HS-5 (cell line): ENCODE measurements at places on chromosomes 4 and X.

GRCh38 chr4:15003891-15004738 lies 1.8 kb downstream of the CPEB2 start:
- no peak for DNase-seq

- DNase-seq = no peak
Observed at GRCh38 chr4:3436048-3436797, 5.5 kb upstream of the HGFAC start.

GRCh38 chrX:65407157-65407626 lies 127.4 kb downstream of the LAS1L start:
- no peak for DNase-seq

GRCh38 chrX:19630776-19631707 lies 115.7 kb upstream of the MAP3K15 start:
- no peak for DNase-seq

GRCh38 chr4:25088093-25088952 lies 57.6 kb upstream of the LGI2 start:
- no peak for DNase-seq

- no peak for DNase-seq
Observed at GRCh38 chr4:77820649-77821561, 1.7 kb upstream of the CNOT6L start.

DNA sequence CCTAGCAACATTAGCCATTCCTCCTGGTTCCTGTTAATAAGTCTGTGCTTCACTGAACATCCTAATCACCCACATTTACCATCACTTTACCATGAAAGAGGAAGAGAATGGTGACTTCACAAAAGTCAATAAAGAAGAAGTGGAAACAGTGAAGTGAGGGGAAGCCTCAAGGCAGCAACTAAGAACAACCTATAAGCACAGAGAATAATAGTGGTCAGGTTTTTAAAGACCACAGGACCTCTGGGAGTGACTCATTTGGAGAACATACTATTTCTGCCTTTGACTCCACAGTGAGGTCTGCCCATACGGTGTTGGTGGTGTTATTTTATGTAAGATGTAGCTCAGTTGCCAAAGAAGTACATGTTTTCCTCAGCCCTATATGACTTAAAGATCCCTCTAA lies 86.0 kb upstream of the TET2 start:
- DNase-seq = no peak

DNA sequence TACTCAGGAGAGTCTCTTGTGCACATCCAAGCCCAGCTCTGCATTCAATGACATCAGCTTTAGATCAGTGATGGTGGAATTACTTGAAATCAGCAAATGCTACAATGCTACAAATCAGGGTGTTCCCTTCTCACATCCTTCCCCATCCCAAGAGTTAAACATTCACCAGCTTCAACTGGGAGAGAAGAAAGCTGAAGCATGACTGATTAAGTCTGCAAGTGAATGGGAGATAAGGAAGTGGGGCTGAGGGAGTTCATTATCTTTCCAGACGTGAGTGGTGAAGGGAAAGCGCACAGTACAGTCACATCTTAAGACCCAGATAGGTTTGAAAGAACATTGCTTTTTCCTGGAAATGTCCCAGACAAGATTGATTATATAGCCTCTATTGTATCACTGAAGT lies 26.2 kb upstream of the MAP9 start:
- no peak for DNase-seq

DNA sequence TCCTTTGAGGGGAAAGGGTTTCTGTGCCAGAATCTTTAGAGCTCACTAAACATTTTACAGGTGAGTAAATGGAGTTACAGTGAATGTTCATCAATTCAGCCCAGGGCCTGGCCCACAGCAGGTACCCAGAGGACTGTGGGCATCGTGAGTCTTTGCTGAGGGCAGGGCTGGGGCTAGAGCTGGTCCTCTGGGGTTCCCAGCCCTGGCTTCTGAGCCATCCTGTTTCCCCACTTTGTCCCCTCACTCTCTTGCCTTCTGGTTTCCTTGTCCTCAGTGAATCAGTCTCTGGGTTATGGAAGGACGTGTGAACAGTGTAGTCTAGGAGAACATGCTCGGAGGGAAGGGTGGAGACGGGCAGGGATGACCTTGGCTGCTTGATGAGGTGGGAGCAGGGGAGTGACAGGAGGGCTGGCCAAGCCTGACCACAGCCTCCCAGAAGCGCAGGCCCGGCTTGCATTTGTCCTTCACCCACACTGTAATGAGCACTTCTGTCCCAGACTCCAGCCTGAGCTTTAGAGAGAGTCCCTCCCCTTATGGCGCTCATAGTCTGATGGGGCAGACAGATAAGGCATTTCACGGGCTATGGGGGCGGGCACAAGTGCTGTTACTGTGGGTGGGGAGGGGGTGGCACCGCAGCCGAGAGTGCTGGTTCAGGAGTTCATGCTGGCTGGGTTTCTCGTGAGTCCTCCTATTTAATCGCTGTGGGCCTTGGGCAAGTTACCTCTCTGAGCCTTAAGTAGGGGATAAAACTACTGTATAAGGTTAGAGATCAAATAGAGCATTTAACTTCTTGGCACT lies 17.3 kb downstream of the TBC1D14 start:
- no peak for DNase-seq

- DNase-seq = no peak
Observed at GRCh38 chr4:48315728-48316630, 25.4 kb upstream of the SLAIN2 start.

DNA sequence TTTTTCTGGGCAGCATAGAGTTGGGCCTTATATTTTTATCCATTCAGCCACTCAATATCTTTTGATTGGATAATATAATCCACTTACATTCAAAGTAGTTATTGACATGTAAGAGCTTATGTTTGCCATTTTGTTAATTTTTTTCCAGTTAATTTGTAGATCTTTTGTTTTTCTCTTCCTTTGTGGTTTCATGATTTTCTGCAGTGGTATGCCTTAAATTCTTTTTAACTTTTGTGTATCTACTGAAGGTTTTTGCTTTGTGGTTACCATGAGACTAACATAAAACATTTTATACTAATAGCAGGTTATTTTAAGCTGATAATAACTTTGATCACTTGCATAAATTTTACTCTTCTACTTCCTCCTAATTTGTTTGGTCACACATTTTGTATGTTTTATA lies 140.8 kb upstream of the GATB start:
- DNase-seq = no peak
